ENCODE measurements at places on chromosomes 5 and 9.
A peak's percentile ranks its signal among the peaks of the same experiment; 100 is the strongest.

DNA sequence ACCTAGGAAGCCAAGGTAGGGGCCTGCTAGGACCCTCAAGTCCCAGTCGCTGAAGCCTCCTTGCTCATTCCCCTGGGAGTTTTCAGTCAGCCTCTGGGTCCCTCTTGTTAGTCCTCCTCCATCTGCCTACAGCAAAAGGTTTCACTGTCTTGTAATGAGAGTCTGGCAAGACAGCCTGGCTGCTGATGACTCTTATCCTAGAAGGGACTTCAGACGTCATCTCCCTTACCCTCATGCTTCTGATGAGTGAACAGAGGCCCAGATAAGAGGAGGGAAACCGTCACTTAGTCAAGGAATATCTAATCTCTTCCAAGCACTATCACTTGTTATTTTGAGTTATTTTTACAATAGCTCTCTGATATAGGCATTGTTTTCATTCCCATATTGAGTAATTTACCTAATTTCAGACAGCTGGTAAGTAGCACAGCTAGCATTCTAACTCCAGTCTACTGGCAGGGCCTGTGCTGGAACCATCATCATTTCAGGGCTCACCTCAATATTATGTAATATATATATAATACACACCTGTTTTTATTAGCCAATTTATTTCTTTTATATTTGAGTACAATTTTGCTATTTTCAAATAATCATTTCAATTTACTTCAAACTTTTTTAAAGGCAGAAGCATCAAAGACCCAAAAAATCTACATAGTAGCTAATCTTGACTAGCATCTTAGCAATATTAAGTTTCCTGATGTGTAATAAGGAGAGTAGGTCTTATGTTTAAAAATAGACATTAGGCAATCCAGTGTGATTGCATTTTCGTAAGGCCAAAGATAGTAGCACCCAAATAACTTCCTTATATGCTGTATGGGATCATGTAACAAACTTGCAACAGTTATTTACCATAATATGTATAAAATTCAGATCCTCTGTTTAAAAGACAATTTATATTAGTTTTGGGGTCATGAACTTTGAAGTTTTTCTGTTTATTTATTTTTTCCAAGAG, 7.9 kb downstream of the CMYA5 start:
- no peak overlapping the region for H3K27ac ChIP-seq
- H3K36me3 ChIP-seq, result no peaks in the 10 kb centered on the region
- DNase-seq, result no peak
- H3K4me3 ChIP-seq, result no peak overlapping the region

DNA sequence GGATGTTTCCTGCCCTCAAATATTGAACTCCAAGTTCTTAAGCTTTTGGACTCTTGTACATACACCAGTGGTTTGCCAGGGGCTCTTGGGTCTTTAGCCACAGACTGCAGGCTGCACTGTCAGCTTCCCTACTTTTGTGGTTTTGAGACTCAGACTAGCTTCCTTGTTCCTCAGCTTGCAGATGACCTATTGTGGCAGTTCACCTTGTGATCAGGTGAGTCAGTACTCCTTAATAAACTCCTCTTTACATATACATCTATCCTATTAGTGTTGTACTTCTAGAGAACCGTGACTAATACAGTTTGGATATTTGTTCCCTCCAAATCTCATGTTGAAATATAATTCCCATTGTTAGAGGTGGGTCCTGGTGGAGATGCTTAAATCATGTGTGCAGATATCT, 681.9 kb upstream of the ARRDC3 start:
- H3K27me3 ChIP-seq, result no peaks in the 10 kb centered on the region
- H3K4me3 ChIP-seq, result no peak overlapping the region
- no peak overlapping the region for H3K27ac ChIP-seq
- no peaks in the 10 kb centered on the region for H3K4me1 ChIP-seq

GRCh38 chr9:87445646-87446045, 52.0 kb upstream of the DAPK1 start:
- H3K4me3 ChIP-seq, result no peak overlapping the region
- peak; percentile 5 for DNase-seq

DNA sequence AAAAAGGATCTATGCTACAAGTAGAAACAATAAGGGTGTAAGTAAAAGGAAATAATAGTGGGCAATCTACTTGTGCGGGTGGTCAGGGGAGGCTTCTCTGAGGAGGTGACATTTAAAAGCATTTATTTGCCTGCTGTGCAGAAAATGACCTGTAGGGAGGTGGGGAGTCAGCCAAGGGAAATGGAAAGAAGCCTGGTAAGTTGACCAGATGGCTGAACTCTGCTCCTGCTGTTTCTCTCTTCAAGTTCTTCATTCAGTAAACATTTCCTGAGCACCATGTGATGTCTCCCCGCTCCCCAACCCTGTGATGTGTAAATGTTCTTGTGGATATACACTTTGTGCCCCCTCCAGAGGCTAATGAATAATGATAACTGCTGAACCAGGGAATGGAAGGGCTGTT, 9.9 kb upstream of the SPIN1 start:
- H3K27me3 ChIP-seq, result peaks cover 2% of the 10 kb centered on the region
- no peak overlapping the region for H3K27ac ChIP-seq
- H3K4me1 ChIP-seq, result no peaks in the 10 kb centered on the region
- H3K36me3 ChIP-seq, result no peaks in the 10 kb centered on the region
- no peak for DNase-seq

DNA sequence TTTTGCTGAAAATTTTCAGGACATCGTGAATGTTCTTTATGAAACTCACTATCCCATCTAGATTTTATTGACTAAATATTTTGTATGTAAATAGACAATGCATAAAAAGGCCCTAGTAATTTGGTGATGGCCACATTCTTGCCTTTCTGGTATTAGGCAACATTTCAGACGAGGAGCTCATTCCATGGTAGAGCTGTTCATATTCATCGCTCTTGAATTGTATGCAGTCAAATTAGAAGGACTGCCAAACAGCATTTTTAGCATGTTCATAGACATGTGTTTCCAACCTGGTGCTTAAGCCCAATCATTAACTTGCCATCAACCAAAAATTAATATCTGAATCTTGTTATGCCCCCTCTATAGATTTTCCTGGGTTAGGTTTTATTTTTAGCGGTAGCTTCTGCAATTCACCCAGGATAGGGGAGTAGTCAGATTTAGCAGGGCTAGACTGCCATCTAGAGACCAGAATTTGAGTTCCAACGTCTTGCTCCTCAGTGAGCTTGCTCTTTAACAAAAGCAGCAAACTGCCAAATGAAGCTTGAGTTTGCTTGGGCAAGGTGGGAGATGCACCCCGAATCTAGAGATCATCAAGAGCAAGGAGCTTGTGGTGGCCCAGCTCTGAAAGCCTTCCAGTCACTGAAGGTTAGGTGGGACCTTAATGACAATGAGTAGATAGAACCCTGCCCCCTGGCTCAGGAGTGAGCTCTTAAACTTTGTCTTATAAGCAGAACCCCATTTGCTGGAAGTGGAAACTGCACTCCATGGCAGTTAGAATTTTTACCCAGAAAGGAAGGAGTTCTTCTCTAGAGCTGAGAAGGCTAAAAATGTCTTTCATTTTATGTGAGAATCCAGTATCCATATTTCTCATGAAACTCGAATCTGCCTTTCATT, 456.2 kb downstream of the RASEF start:
- no peaks in the 10 kb centered on the region for H3K4me1 ChIP-seq
- H3K4me3 ChIP-seq, result no peak overlapping the region
- H3K27me3 ChIP-seq, result no peaks in the 10 kb centered on the region
- no peaks in the 10 kb centered on the region for H3K36me3 ChIP-seq
- H3K27ac ChIP-seq, result no peak overlapping the region
- DNase-seq, result peak; percentile 4

GRCh38 chr5:131305138-131305689, 41.4 kb downstream of the CDC42SE2 start:
- H3K36me3 ChIP-seq, result peaks cover 14% of the 10 kb centered on the region
- peak overlapping the region; percentile 67 for H3K27ac ChIP-seq
- H3K4me3 ChIP-seq, result no peak overlapping the region
- no peaks in the 10 kb centered on the region for H3K27me3 ChIP-seq
- peaks cover 57% of the 10 kb centered on the region for H3K4me1 ChIP-seq

DNA sequence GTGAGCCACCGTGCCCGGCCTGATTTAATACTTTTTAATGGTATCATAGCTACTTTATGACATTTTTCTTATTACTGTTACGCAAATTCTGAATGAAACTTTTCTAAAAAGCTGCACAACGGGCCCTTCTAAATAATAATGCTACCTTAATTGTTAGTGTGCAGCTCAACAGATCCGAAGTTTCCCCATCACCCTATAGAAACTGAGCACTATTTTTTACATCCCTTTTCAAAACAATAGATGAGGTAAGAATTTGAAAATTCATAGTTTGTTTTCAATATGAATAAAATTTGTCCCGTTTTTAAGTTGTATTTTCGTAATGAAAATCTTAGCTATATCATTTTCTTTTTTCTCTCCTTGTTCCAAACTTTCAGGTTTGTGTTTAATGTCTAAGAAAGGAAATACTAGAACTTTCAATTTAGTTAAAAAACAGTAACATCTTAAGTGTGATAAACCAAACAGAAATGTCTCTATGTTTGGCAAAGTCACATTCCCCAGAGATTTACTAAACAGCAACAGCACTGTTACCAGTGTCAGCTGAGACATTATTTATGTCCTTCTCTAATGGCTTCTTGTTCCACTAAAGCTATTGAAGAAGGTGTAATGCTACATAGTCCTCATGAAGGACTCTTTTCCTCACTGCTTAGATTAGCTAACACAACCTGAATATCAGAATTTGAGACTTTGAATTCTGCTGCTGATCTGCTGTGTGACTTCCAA, 22.9 kb downstream of the KIF2A start:
- DNase-seq, result no peak
- H3K27ac ChIP-seq, result peak overlapping the region; percentile 23
- peaks cover 35% of the 10 kb centered on the region for H3K36me3 ChIP-seq
- no peak overlapping the region for H3K4me3 ChIP-seq
- H3K4me1 ChIP-seq, result peaks cover 88% of the 10 kb centered on the region

GRCh38 chr9:133004091-133004998, 25.9 kb downstream of the GFI1B start:
- no peaks in the 10 kb centered on the region for H3K36me3 ChIP-seq
- peaks cover 2% of the 10 kb centered on the region for H3K4me1 ChIP-seq
- no peak overlapping the region for H3K27ac ChIP-seq
- peaks cover 45% of the 10 kb centered on the region for H3K27me3 ChIP-seq
- no peak for DNase-seq
- H3K4me3 ChIP-seq, result no peak overlapping the region

DNA sequence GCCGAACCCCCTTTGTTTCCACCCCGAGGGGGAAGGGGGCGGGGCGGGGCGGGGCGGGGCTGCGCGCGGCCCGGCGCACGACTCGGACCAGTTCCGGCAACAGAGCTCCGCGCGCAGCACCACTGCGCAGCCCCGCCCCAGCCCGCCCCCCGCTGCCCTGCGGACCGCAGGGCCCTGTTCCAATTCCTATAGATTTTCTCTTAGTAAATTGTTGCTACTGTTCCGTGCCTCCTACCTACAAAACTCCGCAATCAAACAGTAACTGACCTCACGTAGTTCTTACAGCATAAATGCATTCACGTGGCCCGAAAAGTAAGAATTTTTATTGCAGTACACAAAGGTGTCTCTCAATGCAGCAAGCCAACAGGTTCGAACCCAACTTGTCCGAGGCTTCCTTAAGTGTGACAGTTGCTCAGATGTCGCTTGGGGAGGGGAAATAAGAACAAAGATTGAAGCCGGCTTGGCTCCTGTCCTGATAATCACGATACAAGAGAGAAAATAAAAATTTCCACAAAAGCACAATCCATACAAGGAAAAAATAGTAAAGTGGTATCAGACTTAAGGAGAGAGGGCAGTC, 1.2 kb upstream of the RNF38 start:
- H3K4me1 ChIP-seq, result peaks cover 37% of the 10 kb centered on the region
- DNase-seq, result no peak
- H3K36me3 ChIP-seq, result peaks cover 9% of the 10 kb centered on the region
- H3K27ac ChIP-seq, result peak overlapping the region; percentile 88

DNA sequence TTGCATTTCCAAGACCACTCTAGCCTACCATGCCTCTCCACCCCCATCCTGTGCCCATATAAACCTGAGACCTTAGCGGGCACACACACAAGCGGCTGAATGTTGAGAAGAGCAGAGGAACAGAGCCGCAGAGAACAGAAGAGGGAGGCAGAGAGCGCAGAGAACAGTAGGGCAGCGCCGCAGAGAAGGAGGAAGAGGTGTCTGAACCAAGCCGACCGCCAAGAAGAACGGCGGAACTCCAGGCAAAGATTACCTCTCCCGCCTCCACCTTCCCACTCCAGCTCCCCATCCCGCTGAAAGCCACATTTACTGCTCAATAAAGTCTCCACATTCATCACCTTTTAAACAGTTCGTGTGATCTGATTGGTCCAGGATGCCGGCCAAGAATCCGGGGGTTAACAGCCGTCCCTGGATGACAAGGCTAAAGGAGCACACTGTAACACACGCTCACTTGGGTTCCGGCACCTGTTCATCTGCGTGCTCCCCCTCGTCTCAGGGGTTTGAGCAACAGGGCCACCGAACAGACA, 33.2 kb downstream of the GRIN3A start:
- no peaks in the 10 kb centered on the region for H3K36me3 ChIP-seq
- no peak overlapping the region for H3K27ac ChIP-seq
- peaks cover 10% of the 10 kb centered on the region for H3K27me3 ChIP-seq
- DNase-seq, result peak; percentile 37
- peak overlapping the region; percentile 77 for H3K4me3 ChIP-seq

DNA sequence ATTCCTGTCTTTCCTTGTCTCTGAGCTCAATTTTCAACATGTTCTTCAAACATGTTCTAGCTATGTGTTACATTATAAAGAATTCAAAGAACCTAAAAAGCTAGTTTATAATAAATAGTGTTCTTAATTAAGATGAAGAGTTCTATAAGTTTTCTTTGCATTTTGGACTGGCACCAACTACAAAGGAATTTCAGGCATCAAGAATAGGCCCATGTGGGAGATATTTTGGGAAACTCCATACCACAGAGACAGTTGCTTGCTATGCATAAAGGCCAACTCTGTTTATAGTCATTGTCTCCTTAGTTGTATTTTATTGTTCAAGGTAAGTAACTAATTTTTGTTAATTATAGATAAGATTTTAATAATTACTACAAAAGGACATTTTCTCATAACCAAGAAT, 4.5 kb downstream of the SLF1 start:
- H3K36me3 ChIP-seq, result peaks cover 2% of the 10 kb centered on the region
- peaks cover 36% of the 10 kb centered on the region for H3K4me1 ChIP-seq
- no peak overlapping the region for H3K27ac ChIP-seq
- no peak for DNase-seq
- H3K27me3 ChIP-seq, result no peaks in the 10 kb centered on the region

DNA sequence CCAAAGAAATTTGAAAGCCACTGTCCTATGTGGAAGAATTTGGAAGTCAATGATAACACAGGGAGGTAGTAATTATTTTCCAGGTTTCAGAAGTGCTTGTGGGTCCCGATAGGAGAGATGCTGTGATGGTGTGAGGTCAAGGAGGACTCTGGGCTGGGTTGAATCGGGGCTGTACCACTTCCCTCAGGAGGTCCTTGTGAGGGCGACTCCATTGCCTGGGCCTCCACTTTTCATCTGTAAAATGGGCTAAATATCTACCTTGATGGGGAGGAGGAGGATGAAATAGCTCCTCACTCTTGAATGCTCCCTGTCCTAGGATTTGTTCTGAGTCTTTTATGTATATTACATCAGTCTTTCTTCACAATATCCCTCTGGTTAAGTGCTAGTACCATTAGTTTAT, 59.0 kb downstream of the ROPN1L start:
- H3K27me3 ChIP-seq, result no peaks in the 10 kb centered on the region
- H3K27ac ChIP-seq, result no peak overlapping the region
- DNase-seq, result no peak
- no peak overlapping the region for H3K4me3 ChIP-seq

Measured in activated naive CD8-positive, alpha-beta T cell treated with anti-CD3 and anti-CD28 coated beads, Interleukin-2, amount 50 U/mL, for 24 hours (primary cell).